Stomach (tissue), 19 donors: ENCODE measurements at places on chromosomes 11 and 22. TPM values are rescaled to one million over a fixed set of nuclear protein-coding genes. Genes with fewer than 3 reads are reported as not detected.

DNA sequence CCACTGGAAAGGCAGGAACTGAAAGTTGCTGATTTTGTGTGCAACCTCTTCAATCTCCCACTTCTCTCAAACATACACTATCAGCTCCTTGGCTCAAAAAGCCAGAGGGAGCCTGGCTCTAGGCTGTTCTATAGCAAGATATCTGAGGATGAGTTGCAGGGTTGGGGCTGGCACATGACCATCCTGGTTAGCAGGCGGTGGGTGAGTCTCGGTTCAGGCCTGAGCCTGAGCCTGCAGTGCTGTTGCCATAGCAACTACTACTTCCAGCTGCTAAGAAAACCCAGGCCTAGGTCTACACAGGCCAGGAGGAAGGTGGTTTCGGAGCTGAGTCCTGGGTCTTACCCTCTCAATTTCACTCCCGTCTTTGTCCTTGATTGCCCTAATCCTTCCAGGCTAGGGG, 39.0 kb downstream of the CWC15 start:
- H3K4me3 ChIP-seq: no peak overlapping the region
- H3K36me3 ChIP-seq: no peaks in the 10 kb centered on the region
- peak overlapping the region; percentile 34 for H3K27ac ChIP-seq
- H3K27me3 ChIP-seq: no peaks in the 10 kb centered on the region
- H3K4me1 ChIP-seq: no peaks in the 10 kb centered on the region

DNA sequence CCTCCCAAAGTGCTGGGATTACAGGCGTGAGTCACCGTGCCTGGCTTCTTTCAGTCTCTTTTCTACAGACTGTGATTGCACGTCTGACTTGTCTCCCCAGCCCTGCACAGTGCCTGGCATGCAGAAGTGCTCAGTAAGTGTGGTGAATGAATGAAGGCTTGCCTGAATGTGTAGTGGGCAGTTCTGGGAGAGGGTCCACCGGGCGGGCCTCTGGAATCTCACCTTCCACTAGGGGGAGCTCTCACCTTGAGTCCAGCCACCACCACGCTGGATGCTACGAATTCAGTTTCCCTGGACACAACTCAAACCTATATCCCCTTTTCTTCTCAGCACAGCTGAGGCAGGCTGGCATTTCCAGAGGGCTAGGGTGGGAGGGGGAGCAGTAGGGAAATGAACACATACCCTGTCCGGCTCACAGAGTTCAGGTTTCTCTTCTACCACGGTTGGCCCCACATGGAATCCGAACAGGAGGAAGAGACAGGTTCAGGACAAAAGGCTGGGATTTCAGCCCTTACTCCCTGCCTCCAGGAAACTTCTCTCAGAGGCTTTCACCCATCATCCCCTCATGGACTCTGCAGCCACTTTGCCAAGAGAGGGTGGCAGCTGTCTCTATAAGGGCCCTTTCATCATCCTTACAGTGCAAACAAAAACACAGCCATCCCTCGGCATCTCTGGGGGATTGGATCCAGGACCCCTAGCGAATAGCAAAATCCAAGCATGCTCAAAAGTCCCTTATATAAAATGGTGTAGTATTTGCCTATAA, 86.8 kb downstream of the NECTIN1 start:
- H3K27ac ChIP-seq: no peak overlapping the region
- no peaks in the 10 kb centered on the region for H3K36me3 ChIP-seq
- H3K4me3 ChIP-seq: no peak overlapping the region

DNA sequence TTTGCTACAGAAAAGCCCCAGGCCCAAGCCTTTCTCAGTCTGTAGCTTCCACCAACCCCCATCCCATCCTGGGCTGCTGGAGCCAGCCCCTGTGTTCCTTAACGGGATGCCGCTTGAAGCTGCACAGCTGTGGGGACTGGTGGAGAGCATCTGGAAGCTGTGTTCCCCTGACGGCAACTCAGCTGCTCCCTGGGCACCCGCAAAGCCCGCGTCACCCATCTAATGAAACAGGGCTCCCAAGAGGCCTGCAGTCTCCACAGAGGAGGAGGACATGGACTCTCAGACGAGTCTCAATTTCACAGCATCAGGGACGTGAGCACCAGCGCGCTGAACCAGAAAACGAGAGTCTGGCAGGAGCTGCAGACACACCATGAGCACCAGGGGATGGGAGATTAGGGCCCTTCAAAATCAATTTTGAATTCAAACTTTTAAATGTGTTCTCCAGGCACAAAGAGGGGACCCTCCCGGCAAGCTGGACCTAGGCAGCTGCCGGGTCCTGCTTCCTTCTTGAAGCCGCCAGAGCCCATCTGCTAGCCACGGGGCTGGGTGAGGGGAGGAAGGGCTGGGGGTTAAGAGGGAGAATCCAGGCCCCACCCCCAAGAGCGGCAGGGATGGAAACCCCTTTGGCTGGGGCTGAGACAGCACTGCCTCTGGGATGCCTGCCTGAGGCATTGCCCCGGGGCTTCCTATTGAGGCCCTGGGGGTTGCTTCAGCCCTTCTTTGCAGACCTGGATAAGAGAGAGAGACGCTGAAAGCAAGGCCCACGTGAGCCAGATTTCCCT, 21.0 kb downstream of the LMO1 start:
- no peaks in the 10 kb centered on the region for H3K4me1 ChIP-seq
- no peaks in the 10 kb centered on the region for H3K36me3 ChIP-seq
- DNase-seq: no peak
- H3K4me3 ChIP-seq: no peak overlapping the region

GRCh38 chr11:76629116-76629852, 41.3 kb downstream of the LRRC32 start:
- no peak overlapping the region for H3K4me3 ChIP-seq
- H3K36me3 ChIP-seq: no peaks in the 10 kb centered on the region
- DNase-seq: peak; percentile 81
- H3K27ac ChIP-seq: peak overlapping the region; percentile 65
- H3K4me1 ChIP-seq: peaks cover 27% of the 10 kb centered on the region

- no peaks in the 10 kb centered on the region for H3K27me3 ChIP-seq
- no peaks in the 10 kb centered on the region for H3K4me1 ChIP-seq
- H3K27ac ChIP-seq: no peak overlapping the region
- no peak for DNase-seq
Measured at GRCh38 chr22:40718250-40719204, 39.2 kb downstream of the MCHR1 start.

GRCh38 chr22:35984183-35985175, 44.1 kb downstream of the RBFOX2 start:
- no peak overlapping the region for H3K27ac ChIP-seq
- H3K36me3 ChIP-seq: no peaks in the 10 kb centered on the region
- no peaks in the 10 kb centered on the region for H3K27me3 ChIP-seq
- no peak overlapping the region for H3K4me3 ChIP-seq
- DNase-seq: no peak

DNA sequence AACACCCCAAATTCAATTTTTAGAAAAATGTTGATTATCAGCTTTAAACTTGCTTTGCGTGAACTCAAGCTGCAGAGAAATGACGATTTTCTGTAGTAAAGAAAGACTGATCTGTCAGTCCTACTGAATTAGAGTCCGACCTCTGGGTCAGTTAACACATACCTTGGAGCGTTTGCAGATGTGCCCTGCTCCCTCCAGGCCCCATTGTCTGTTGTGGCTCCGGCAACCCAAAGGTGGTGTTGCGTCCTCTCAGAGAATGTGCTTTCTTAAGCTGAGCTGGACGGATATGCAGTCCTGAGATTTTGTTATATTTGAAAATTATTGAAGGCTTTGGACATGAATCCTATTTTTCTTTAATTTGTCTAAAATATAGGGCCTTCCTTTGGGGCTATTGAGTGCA, 31.5 kb upstream of the MYO18B start:
- no peak for DNase-seq
- no peaks in the 10 kb centered on the region for H3K36me3 ChIP-seq
- H3K27ac ChIP-seq: no peak overlapping the region
- H3K4me1 ChIP-seq: no peaks in the 10 kb centered on the region
- H3K4me3 ChIP-seq: no peak overlapping the region
- no peaks in the 10 kb centered on the region for H3K27me3 ChIP-seq

DNA sequence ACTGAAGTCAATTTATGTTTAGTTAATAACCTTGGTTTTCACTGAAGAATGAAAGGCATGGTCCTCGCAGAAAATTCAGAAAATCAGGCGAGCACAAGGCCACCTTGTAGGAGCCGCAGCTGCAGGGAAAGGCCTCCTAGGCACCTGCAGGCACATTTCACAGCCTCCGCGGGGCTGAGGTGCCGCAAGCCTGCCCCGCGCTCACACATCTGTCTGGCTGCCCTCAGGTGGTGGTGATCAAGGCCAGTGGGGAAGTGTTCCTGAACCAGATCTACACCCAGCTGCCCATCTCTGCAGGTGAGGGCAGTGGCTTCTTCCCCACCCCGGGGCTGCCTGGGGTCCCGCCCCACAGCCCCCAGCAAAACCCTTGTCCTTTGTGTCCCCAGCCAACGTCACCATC, 10.5 kb downstream of the MUC5AC start:
- H3K27ac ChIP-seq: no peak overlapping the region
- no peaks in the 10 kb centered on the region for H3K36me3 ChIP-seq
- no peaks in the 10 kb centered on the region for H3K4me1 ChIP-seq
- no peaks in the 10 kb centered on the region for H3K27me3 ChIP-seq

DNA sequence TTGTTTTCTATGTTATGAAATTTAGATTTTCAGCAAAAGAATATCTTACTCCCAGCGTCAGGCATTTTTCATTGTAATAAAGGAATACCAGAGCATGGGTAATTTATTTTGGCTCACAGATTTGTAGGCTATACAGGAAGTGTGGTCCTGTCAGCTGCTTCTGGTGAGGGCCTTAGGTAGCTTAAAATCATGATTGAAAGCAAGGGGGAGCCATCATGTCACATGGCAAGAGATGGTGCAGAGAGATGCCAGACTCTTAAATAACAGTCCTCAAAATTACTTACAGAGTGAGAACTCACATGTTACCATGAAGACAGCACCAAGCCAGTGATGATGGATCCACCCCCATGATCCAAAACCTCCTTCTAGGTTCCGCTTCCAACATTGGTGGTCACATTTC, 825.0 kb upstream of the CHORDC1 start:
- H3K27ac ChIP-seq: no peak overlapping the region
- H3K4me3 ChIP-seq: no peak overlapping the region

Gene MS4A2
- not detected for total RNA-seq

Gene FXYD6
- total RNA-seq: 47.0 TPM

Gene RFPL2
- total RNA-seq: not detected

Gene CHKB
- 31.9 TPM for total RNA-seq

Gene ZFPL1
- 28.8 TPM for total RNA-seq

Gene MMP1
- total RNA-seq: 13.4 TPM
